ENCODE measurements at places on chromosomes 2 and 18.

- DNase-seq: no peak
These were observed 308.3 kb downstream of the SETBP1 start for GRCh38 chr18:44988821-44989587.

- no peak for DNase-seq
These were observed 250.4 kb upstream of the TANK start for GRCh38 chr2:160909781-160910242.

DNA sequence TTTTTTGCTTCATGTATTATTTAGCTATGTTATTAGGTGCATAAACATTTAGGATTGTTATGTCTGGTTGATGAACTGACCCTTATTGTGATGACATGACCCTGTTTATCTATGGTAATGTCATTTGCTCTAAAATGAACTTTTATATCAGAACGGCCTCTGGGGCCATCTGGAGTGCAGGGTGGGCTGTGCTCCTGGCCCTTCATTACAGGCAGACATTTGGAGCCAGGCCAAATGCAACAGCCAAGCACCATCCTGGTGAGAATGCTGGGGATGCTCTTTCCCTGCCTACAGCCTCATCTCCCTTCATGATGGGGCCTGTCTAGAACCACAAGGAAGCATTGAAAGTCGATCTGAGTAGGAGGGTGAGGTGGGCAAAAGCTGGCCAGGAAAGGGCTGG, 38.0 kb downstream of the HJURP start:
- DNase-seq: no peak

GRCh38 chr2:168030862-168031624, 216.4 kb downstream of the STK39 start:
- DNase-seq: no peak

DNA sequence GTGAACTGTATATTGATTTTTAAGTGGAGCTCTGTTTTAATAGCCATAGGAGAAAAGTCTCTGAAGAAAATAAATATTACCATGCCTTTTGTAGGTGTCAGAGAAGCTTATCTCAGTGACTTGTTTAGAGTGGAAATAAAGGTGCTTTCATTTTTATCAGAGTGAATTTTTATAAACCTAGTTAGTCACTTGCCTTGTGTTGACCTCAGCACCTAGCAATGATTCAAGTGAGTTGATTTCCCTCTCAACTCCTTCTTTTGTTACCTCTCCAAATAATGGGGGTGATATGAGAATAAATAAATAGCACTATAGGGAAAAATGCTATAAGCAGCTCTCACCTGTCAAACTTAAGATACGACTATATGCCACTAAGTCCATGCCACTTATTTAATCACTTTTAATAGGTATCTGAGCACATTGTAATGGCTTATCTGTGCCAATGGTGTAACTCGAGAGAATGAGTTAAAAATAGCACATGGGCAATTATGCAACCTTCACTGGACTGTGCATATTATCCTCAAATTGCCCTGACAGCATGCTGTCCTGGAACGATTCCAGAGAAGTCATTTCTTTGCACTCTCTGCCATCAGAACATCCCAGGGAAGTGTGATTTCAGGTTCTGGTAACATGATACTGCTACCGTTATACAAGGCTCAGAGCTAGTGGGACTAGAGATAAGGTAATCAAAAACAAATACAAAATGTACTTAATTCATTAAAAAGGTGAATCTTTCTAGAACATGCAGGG, 290.8 kb downstream of the CCDC85A start:
- no peak for DNase-seq

- DNase-seq: peak; percentile 61
These were observed 7.6 kb downstream of the POU3F3 start for GRCh38 chr2:104861351-104862057.

DNA sequence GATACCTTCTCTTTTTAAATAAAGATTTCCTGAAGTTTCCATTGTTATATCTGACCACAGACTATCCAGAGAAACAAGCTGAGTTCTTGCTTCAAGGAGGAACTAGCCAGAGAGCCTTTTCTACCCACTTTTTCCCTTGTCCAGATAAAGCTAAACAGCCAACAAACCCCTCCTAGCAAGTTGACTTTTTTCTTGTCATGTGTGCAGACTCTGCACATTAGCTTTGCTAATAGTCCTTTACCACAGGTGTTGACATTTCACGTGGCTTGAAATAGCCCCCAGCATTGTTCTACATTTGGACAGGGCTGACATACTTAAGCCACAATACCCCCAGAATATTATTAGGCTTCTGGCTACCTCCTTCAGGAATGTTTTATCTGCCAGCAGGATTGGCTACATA, 40.7 kb downstream of the PCBP1 start:
- DNase-seq: no peak

DNA sequence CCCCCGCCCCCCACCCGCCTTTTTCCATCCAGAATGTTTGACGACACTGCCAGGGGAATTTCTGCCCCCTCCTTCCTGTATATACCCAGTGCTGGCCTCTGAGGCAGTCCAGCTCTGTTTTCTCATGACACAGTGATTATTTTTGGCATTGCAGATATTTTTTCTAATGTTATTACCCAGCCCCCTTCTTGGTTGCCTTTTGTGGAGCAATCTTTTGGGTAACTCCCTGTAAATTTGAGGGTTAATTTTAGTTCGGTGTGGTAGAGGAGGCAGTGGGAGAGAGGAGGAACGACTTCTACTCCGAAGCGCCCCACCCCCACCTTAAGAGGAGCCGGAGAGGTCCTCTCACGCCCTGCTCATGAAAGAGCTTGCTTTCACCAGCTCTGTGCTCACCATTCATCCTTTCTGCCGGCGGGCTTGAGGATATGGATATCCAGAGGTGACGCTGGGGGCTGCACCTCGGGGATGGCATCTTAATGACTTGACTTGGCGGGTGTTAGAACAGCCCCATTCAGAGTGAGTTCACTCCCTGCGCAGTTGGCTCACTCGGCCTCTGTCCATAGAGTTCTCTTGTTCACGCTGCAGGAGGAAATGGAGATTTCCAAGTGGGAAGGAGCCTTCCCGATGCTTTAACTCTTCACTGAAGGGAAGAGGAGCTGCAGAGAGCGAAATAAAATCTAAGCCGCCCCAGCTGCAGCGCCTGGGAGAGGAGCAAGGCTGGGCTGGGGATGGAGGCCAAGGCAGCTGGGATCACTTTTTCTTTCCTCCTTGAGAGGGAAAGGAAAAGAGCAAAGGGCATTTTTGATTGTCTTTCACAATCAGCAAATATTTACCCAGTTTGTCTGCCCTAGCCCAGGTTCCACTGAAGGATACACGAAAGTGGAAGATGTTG, 38.4 kb downstream of the EPAS1 start:
- peak; percentile 74 for DNase-seq

GRCh38 chr18:23131693-23132319, 3.5 kb upstream of the CABLES1 start:
- peak; percentile 71 for DNase-seq

- no peak for DNase-seq
These were observed 46.9 kb downstream of the PSMD14 start for GRCh38 chr2:161355106-161355505.

GRCh38 chr2:15492773-15493325, 68.3 kb downstream of the NBAS start:
- no peak for DNase-seq

GRCh38 chr2:120446236-120447126, 100.5 kb downstream of the INHBB start:
- DNase-seq: no peak

Data from islet precursor cell (in vitro differentiated cells).